Omental fat pad (tissue), 4 donors: ENCODE measurements at places on chromosomes 1 and 21. TPM values are rescaled to one million over a fixed set of nuclear protein-coding genes. Genes with fewer than 3 reads are reported as not detected.

The MPZ gene
- total RNA-seq, result 3.6 TPM

The ATP6V0B gene
- 223 TPM for total RNA-seq

The RIMKLA gene
- total RNA-seq, result 0.19 TPM

DNA sequence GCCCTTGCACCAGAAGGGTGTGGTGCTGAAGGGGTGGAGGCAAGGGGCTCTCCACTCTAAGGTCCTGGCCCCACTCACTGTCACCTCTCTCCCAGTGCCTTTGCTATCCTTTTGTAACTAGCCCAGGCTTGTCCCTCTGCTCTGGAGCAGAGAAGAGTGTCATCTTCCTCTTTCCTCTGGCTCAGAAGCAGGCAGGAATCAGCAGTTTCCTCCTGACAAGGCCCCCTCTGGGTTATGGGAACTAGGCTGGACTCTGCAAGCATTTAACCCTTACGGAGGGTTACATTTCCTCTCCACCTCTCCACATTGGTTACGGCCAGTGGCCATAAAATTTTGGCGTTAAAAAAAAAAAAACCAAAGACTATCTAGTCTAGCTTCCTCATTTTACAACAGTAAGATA is 30.4 kb downstream of the PLXNA2 start:
- no peak for DNase-seq

GRCh38 chr1:9615316-9616063 is 26.8 kb downstream of the TMEM201 start:
- DNase-seq, result no peak

DNA sequence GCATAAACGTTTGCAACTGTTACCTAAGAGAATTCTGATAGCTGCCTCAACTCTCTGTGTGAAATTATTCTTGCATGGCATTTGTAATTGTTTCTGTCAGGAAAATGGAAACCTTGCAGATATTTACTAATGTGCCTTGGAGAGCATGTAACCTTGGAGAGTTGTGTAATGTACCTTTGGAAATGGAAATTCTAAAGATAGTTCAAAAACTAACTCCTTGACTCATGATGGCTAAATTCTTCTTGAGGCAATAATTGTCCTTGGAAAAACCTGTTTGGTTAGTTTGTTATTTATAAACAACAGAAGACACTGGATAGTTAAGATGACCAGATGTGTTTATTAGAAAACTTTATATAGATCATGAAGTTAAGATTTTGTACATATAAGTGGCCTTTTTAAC is 1033.8 kb downstream of the PLA2G4A start:
- DNase-seq, result no peak

GRCh38 chr1:13809461-13810159 is 109.6 kb downstream of the PRDM2 start:
- DNase-seq, result no peak

DNA sequence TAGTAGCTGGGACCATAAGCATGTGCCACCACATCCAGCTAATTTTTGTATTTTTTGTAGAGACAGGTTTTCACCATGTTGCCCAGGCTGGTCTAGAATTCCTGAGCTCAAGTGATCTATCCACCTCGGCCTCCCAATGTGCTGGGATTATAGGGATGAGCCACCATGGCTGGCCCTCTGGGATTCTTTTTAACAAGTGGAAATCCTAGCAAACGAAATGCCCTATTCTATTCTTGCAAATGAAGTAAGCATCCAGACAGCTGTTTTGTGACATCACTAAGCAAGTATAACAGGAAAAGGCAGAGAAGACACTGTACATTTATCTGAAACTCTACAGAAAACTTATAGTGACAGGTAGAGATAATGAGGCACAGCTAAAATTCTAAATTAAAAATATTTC is 86.4 kb downstream of the DDAH1 start:
- DNase-seq, result no peak
